ENCODE measurements at places on chromosomes 6 and 20. TPM values are rescaled to one million over a fixed set of nuclear protein-coding genes. Genes with fewer than 3 reads are reported as not detected.

Gene ENPP5
- 1.0 TPM for total RNA-seq

Gene TMEM200A
- 24.0 TPM for total RNA-seq

Gene CD164
- 194 TPM for total RNA-seq

Gene OPRM1
- not detected for total RNA-seq

All from posterior vena cava (tissue), 2 donors.